ENCODE measurements at places on chromosomes 1 and 21.

DNA sequence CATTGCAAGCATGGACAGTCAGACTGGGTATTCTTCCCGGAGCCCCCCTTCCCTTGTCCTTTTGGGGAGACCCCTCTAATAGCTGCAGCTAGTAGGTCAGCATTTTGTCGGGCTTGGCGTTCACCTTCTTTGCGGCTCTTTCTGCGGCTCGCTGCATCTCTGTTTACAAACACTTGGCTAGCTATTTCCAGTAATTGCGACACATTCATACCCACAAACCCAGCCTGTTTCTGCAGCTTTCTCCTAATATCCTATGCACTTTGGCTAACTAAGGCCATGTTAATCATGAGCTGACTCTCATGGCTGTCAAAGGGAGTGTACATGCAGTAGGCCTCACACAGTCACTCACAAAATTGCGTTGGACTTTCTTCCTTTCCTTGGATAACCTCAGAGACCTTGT, 716.4 kb downstream of the AMY1C start:
- no peak for DNase-seq

DNA sequence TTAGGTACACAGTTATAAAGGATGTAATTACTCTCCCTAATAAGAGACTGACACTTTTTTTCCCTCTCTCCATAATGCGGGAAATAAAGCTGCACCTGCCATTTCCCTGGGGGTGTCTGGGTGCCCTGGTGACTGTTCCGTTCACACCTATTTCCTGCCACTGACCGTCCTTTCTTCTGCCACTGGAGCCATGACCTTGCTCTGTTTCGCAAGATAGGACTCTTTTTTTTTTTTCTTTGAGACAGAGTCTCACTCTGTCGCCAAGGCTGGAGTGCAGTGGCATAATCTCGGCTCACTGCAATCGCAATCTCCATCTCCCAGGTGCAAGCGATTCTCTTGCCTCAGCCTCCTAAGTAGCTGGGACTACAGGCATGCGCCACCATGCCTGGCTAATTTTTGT, 66.1 kb upstream of the SERBP1 start:
- DNase-seq: no peak

DNA sequence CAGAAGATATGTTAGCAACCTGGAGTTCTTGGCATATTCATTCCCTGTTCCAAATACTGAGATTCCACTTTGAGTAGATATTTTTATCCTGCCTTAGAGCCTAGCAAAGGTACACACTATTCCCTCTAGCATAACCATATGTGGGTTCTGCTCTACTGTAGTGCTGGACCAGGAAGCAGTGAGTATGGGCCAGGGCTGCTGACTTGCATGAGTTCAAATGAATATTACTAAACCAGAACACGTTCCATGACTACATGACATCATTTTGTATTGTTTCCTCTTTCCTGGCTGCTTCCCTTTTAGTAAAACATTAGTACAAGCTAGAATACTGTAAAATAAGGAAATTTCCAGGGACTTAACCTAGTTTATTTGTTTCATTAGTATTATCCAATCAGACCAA, 41.1 kb downstream of the TNFSF18 start:
- no peak for DNase-seq

- DNase-seq: no peak
Measured at GRCh38 chr1:163970699-163971098, 588.3 kb upstream of the PBX1 start.

- DNase-seq: no peak
Measured at GRCh38 chr1:182135946-182136345, 74.4 kb upstream of the ZNF648 start.

- DNase-seq: peak; percentile 20
Measured at GRCh38 chr1:23273450-23274133, 56.3 kb upstream of the HTR1D start.

GRCh38 chr1:71270394-71270915, 189.6 kb upstream of the ZRANB2 start:
- DNase-seq: no peak

DNA sequence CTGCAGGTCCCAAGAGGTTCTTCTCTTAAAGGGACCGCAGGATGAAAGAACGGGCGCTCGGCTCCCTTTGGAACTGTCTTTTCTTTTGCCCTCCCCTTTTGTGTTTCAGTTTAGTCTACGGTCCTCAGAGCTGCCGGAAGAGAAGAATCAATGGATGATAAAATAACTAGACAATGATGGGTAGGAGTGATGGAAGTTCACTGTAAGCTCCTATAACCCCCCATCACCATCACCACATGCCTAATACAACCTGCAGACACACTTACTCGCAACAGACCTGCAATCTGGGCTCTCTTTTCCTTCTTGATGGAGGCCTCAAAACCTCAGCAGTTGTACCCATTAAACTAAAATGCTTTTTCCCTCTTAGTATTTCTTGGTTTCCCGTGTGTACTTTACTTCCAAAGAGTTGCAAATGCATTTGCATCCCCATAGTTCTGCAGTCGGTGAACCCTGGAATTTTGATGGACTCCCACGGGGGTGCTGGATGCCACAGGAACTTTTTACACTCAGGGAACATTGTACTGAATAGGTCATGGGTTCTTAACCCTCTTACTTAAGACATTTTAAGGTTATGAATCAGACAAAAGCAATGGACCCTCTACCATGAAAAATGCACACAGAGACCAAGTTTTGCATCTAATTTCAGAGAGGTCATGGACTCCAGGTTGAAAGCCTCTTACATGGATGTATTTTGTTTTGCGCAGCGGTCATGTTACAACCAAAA, 633 bp upstream of the RFX5 start:
- DNase-seq: no peak

DNA sequence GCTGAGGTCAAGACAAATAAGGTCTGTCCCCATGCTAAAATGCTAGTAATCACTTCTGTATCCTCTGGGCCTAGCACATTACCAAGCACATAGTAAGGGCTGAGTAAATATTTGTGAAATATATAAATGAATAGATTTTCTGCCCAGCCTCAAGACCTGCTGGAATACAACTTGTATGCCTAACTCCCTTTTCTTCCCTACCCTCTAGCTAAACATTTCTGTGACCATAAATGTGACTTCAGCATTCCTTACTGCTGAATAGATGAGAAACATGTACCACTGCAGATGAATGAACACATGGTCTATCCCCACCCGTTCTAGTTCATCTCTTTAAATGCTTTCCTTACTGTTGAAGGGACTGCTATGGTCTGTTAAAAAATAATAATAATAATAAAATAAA, 209.0 kb upstream of the HOOK1 start:
- DNase-seq: no peak
